ENCODE measurements at places on chromosomes 1 and 21.

GRCh38 chr1:56788588-56788987 is 30.6 kb downstream of the FYB2 start:
- H3K4me1 ChIP-seq, result no peaks in the 10 kb centered on the region
- no peaks in the 10 kb centered on the region for H3K36me3 ChIP-seq
- DNase-seq, result no peak
- H3K27me3 ChIP-seq, result no peaks in the 10 kb centered on the region
- no peak overlapping the region for H3K4me3 ChIP-seq

GRCh38 chr1:110341872-110342331 is 2.7 kb downstream of the RBM15 start:
- H3K36me3 ChIP-seq, result peaks cover 61% of the 10 kb centered on the region
- H3K27me3 ChIP-seq, result no peaks in the 10 kb centered on the region
- peak; percentile 66 for DNase-seq

DNA sequence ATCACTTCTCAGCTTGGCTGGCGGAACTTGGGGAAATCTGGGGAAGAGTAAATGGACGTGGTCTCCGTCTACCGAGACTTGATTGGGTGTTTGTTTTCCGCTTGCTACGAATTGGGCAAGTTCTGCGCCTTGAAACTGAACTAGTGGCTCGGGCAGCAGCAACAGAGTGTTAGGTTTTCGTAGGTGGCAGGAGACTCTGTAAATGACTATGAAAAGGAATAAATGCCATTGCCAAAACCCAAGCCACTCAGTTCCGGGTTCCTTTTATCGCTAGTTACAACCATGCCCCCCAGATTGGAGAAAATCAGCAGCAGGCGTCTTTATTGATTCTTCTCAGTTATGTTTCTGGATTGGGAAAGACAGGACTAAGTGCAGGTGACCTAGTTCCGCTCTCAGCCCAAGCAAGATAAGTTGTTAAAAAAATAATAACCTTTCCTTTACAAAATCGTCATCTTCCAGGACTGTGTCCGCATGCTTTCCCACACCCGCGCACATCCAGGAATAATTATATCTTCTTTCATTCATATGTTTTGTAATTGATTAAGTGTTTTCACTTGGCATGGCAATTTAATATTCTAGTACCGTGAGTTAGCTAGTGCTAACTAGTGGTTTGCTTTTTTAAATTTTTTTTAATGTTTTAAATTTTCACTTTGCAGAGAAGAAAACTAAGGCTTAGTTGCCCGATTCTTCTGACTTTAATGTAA is 3.4 kb downstream of the LHX9 start:
- no peaks in the 10 kb centered on the region for H3K36me3 ChIP-seq
- peaks cover 88% of the 10 kb centered on the region for H3K27me3 ChIP-seq
- no peak overlapping the region for H3K4me3 ChIP-seq
- peak; percentile 70 for DNase-seq
- peaks cover 2% of the 10 kb centered on the region for H3K4me1 ChIP-seq
- H3K27ac ChIP-seq, result no peak overlapping the region

DNA sequence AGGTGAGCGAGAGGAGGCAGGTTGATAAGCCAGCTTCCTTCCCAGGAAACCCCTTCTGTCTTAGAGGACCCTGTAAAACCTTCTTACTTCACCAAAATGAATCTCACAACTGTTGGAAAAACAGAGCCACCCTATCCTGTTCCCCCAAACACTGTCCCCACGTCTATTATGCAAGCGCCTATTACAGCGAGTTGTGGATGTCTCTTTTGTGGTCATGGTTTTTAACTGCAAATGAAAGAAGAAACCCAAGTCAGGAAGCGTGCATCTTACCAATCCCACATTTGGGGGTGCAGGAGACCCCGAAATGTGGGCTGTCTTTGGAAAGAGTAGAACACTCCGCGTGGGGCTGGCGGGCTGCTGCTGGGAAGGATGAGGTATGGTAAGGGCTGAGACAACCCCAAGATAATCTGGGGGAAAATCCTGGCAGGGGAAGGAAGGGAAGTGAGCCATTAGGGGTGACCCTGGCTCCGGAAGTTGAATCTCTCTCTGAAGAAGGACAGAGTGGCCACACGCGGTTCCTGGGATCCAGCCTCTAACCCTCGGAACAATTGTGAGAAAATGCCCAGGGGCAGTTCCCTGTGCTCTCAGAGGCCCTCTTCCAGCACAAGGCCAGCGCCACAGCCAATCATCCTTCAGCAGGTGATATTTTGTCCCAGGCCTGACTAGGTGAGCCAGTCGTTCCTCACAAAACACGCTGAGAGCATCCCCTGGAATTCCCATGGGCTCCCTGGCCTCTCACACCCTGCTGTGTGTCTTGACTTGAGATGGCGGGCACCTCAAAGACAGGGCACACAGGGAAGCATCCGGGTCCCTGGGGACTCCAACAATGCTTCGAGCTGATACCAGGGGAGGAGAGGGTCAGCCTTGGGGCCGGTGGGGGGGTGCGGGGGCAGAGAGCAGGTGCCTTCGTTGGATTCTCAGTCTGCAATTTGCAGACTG is 168.5 kb upstream of the IRF2BP2 start:
- no peak overlapping the region for H3K27ac ChIP-seq
- no peak overlapping the region for H3K4me3 ChIP-seq
- DNase-seq, result peak; percentile 70
- no peaks in the 10 kb centered on the region for H3K36me3 ChIP-seq
- no peaks in the 10 kb centered on the region for H3K4me1 ChIP-seq
- H3K27me3 ChIP-seq, result peaks cover 32% of the 10 kb centered on the region

DNA sequence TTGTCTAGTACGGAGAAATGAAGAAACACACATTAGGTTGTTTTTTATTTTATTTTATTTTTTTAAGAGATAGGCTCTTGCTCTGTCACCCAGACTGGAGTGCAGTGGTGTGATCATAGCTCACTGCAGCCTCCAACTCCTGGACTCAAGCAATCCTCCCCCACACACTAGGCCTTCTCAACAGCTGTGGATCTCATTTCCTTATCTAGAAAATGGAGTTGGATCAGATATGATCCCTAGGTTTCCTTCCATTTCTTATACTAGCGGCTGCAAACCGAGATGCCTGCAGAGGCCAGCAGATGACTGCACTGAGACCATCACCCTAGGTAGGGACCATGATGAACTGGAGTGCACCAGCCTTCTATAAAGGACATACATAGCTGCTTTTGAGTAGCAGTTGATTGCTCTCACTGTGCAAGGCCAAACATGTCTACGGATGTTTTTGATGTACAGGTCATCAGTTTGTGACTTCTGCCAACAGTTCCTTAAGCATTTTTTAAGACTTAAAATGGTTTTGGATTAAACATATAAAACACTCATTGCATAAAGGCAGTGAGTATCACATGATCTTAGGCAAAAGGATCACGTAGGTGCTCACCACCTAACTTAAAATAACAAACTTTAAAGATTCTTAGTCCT is 11.4 kb upstream of the KLHL12 start:
- no peak overlapping the region for H3K4me3 ChIP-seq
- H3K36me3 ChIP-seq, result peaks cover 33% of the 10 kb centered on the region
- DNase-seq, result no peak
- no peaks in the 10 kb centered on the region for H3K4me1 ChIP-seq
- no peak overlapping the region for H3K27ac ChIP-seq
- H3K27me3 ChIP-seq, result peaks cover 8% of the 10 kb centered on the region

GRCh38 chr21:41431788-41432548 is 5.9 kb downstream of the MX1 start:
- H3K4me3 ChIP-seq, result no peak overlapping the region
- no peak for DNase-seq
- H3K4me1 ChIP-seq, result no peaks in the 10 kb centered on the region
- H3K27me3 ChIP-seq, result peaks cover 37% of the 10 kb centered on the region

DNA sequence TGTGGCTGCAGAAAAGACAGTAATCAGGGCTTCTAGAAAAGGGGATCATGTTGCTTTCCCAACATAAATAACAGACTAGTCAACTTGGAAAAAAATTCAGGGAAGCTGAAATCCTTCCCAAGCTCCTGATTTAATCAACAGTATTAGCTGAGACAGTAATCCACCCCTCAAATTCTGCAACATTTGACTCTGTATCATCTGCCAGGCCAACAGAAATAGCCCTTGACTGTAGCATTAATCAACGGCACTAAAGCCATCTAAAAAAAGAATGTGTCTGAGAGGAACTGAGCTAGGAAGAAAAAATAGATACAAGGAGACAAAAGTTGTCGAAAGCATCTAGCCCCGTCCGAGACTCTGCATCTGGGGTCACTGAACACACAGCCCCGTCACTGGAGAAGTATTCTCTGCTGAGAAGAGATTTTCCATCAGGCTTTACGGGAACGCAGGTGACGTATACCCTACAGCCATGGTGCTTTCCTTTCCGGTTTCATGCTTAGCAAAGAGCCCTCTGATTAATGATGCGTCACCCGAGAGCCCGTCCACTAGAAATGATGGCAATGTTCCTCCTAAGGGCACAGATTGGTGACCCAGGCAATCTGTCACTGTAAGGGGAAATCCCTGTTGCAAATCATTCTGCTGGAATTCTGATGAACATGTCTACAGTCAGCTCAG is 42.1 kb upstream of the TP53BP2 start:
- H3K27me3 ChIP-seq, result no peaks in the 10 kb centered on the region
- DNase-seq, result no peak
- H3K4me1 ChIP-seq, result peaks cover 2% of the 10 kb centered on the region
- no peak overlapping the region for H3K4me3 ChIP-seq
- no peaks in the 10 kb centered on the region for H3K36me3 ChIP-seq
- H3K27ac ChIP-seq, result no peak overlapping the region

DNA sequence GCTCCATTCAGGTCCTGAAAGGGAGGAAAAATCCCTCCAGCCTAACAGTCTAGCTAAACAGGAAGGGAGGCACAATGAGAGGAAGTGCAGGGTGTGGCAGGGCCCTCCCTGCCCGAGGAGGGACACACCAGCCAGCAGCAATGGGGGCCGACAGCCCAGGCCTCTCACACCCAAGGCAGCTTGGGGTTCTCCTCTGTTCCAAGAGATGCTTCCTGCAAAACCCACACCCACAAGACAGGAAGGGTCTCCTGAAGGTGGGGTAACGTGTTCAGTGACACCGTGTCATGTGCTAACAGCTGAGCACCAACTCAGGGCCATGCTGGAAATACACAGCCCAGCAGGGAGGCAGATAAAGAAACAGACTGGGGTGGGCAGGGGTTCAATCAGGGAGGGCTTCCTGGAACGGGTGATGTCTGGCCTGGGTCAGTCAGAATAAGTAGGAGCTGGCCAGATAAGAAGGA is 10.2 kb downstream of the ECE1 start:
- no peak overlapping the region for H3K4me3 ChIP-seq
- H3K27ac ChIP-seq, result no peak overlapping the region
- H3K36me3 ChIP-seq, result peaks cover 6% of the 10 kb centered on the region

GRCh38 chr21:32548978-32549377 is 36.3 kb downstream of the TCP10L start:
- H3K4me1 ChIP-seq, result no peaks in the 10 kb centered on the region
- no peak for DNase-seq
- H3K27me3 ChIP-seq, result no peaks in the 10 kb centered on the region

DNA sequence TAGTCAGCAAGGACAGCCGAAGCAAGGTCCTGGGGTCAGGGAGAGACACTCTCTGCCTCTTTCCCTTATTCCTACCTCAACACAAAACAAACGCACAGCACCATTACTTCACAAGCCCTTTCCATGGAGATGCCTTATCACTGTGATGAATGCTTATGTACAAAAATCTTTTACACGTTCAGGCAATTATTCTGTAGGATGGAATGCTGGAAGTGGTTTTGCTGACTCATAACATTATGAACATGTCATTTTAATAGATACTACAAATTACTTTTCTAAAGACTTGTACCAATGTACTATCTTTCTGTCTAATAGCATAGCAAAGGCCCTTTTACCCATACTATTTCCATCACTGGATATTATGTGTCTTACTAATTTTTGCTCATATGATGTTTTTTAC is 98.4 kb downstream of the TTLL7 start:
- H3K27ac ChIP-seq, result no peak overlapping the region
- no peaks in the 10 kb centered on the region for H3K36me3 ChIP-seq
- H3K27me3 ChIP-seq, result no peaks in the 10 kb centered on the region
- H3K4me3 ChIP-seq, result no peak overlapping the region

DNA sequence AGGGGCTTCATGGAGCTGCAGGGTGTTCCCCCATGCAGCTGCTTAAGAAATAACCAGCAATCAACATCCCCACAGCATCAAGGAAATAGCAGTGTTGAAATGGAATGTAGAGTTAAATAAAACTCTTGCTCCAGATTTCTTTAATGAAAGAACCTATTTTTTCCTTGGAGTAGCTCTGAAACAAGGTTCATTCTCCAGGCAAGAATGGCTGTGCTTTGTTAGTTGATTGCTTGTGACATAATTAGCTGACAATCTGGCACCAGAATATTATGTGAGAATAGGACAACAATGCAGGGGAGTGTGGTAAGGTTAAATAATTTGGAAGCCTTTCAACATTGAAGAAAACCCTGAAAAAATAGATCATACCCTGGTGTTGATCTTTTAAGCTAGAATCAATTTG is 254.2 kb upstream of the RRP15 start:
- no peak overlapping the region for H3K27ac ChIP-seq
- H3K4me3 ChIP-seq, result no peak overlapping the region
- H3K4me1 ChIP-seq, result peaks cover 4% of the 10 kb centered on the region
- H3K27me3 ChIP-seq, result no peaks in the 10 kb centered on the region

DNA sequence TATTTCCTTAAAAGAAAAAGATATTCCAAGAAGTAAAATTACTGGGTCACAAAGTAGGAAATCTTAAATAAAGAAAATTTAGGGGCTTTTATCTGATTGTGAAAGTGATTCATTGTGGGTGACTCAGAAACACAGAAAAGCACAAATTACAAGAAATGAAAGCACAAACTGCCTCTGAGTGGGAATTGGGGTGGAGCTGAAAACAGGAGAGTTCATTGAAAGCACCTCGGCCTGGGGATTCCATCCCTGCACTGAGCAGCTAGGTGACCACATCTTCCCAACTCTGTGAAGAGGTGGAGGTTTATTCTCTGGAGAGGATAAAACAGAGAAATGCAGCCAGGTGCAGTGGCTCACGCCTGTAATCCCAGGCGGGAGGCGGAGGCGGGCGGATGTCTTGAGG is 7.4 kb downstream of the GJA4 start:
- peaks cover 3% of the 10 kb centered on the region for H3K4me1 ChIP-seq
- H3K27me3 ChIP-seq, result no peaks in the 10 kb centered on the region
- no peak overlapping the region for H3K4me3 ChIP-seq

- H3K4me3 ChIP-seq, result no peak overlapping the region
- no peaks in the 10 kb centered on the region for H3K36me3 ChIP-seq
- H3K27ac ChIP-seq, result no peak overlapping the region
- no peak for DNase-seq
- H3K4me1 ChIP-seq, result no peaks in the 10 kb centered on the region
Observed at GRCh38 chr1:103337779-103338178, 187.7 kb upstream of the RNPC3 start.

GRCh38 chr1:5973771-5974170 is 18.5 kb downstream of the NPHP4 start:
- no peak overlapping the region for H3K27ac ChIP-seq
- H3K4me3 ChIP-seq, result no peak overlapping the region
- H3K36me3 ChIP-seq, result no peaks in the 10 kb centered on the region
